Ovary (tissue), 10 donors: ENCODE measurements at places on chromosomes 13 and 19. TPM values are rescaled to one million over a fixed set of nuclear protein-coding genes. Genes with fewer than 3 reads are reported as not detected.

KLHL1 gene
- total RNA-seq, result not detected

DNA sequence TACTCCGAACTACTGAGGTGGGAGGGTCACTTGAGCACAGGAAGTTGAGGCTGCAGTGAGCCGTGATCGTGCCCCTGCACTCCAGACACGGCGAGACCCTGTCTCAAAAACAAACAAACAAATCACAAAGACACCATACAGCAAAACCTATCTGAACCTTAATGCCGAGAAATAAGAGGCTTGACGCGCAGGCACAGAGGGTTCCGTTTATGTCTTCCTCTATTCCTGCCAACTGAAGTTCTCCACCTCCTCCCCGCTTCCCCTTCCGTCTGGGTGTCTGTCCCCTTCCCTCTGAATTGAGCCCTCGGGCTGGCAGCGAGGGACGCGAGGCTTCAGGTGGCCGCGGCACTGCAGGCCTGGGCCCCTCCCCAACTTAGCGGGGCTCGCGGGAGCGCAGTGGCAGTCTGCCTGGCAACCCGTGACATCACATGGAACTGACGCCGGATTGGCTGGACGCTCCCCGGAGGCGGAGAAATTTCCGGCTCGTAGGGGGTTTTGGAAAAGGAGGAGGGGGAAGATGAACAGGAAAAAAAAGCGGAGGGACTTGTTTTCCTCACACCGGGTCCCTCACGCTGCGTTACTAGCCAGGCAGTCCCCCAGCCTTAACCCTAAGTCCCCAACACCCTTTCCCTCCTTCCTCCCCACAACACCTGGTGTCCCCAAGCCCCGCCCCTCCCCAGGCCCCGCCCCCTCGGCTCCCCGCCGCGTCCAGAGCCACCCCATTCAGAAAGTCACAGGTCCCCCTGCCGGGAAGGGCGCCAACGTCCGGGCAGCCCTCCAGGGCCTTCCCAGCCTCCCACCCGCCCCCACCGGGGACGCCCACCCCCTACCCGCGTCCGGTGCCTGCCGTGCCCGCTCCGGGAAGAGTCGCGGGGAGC, 1.1 kb upstream of the MYBPC2 start:
- no peaks in the 10 kb centered on the region for H3K36me3 ChIP-seq
- H3K27ac ChIP-seq, result no peak overlapping the region
- H3K4me3 ChIP-seq, result peak overlapping the region; percentile 40
- peaks cover 3% of the 10 kb centered on the region for H3K4me1 ChIP-seq
- H3K27me3 ChIP-seq, result no peaks in the 10 kb centered on the region

DNA sequence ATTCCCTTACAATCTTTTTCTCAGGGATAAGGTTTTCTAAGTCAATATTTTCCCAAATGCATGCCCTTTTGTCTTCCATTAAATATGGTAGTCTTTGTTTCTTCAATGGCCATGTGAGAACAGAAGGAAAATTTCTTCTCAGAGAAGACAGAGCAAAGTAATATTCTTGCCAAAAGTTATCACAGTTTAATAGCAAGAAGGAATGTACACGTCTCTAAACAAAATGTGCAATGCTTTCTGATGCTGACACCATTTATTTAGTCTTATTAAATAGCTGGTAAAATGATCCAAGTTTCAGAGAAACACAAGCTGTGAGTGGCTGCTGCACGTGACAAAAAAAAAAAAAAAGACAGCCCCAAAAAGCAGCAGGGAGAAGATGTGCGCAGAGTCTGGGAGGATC, 542.5 kb downstream of the GPC6 start:
- H3K27me3 ChIP-seq, result no peaks in the 10 kb centered on the region
- no peak for DNase-seq
- no peak overlapping the region for H3K27ac ChIP-seq
- peaks cover 12% of the 10 kb centered on the region for H3K4me1 ChIP-seq
- H3K36me3 ChIP-seq, result no peaks in the 10 kb centered on the region

DNA sequence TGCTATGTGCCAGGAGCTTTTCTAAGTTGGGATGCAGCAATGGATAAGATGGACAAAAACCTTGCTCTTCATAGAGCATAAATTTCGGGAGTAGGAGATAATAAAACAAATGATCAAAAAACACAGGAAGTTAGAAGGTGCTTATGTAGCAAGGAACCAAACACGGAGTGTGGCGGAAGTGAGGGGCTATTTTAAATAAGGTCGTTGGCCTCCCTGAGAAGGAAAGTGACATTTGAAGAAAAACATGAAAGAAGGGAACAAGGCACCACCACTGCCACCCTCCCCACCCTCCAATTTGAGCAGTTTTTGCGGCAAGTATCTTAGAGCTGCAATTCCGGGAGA, 3.2 kb upstream of the GSX1 start:
- H3K27ac ChIP-seq, result no peak overlapping the region
- no peaks in the 10 kb centered on the region for H3K36me3 ChIP-seq
- H3K4me1 ChIP-seq, result peaks cover 5% of the 10 kb centered on the region
- no peak overlapping the region for H3K4me3 ChIP-seq
- H3K27me3 ChIP-seq, result peaks cover 3% of the 10 kb centered on the region

GRCh38 chr13:40149611-40150274, 494.3 kb downstream of the COG6 start:
- H3K4me3 ChIP-seq, result no peak overlapping the region
- no peak overlapping the region for H3K27ac ChIP-seq
- H3K27me3 ChIP-seq, result no peaks in the 10 kb centered on the region
- DNase-seq, result peak; percentile 40
- H3K36me3 ChIP-seq, result no peaks in the 10 kb centered on the region

DNA sequence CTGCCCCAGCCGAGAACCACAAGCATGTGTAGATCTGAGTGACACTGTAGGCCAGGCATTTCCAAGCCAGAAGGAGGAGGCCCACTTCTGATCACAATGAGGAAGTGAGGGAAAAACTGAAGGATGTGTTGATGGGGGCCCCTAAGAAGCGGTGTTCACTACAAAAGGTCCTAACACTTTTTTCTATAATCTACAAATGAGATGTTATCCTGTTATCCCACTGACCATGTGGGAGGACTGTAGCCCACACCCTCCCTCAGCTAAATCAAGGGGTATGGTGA, 99.0 kb upstream of the MCF2L start:
- H3K27ac ChIP-seq, result no peak overlapping the region
- no peak overlapping the region for H3K4me3 ChIP-seq
- DNase-seq, result no peak
- H3K36me3 ChIP-seq, result no peaks in the 10 kb centered on the region

DNA sequence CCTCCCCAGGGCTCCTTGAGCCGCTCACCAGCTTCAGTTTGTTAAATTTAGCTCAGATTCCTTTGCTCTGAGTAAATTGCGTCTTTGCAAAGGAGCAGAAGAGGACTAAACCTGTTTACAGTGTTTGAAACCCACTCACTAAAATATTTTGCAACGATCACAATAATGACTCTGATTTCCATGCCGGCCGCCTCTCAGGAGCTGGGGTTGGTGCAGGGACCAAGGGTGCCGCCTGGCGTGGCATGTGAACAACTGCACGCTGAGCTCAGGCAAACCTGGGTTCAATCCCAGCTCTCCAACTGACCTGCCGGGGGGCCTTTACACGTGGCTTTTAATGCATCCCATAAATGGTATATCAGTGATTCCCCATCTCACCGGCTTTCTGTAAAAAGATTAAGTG, 68.7 kb upstream of the CACNA1A start:
- H3K4me3 ChIP-seq, result no peak overlapping the region
- H3K4me1 ChIP-seq, result no peaks in the 10 kb centered on the region
- no peaks in the 10 kb centered on the region for H3K27me3 ChIP-seq

GRCh38 chr19:18160493-18160970, 7.6 kb downstream of the PIK3R2 start:
- peaks cover 17% of the 10 kb centered on the region for H3K4me1 ChIP-seq
- H3K36me3 ChIP-seq, result no peaks in the 10 kb centered on the region
- peak overlapping the region; percentile 37 for H3K4me3 ChIP-seq
- DNase-seq, result no peak
- H3K27ac ChIP-seq, result peak overlapping the region; percentile 69

FCHO1 gene
- total RNA-seq, result 1.7 TPM

F2RL3 gene
- 0.92 TPM for total RNA-seq

SCN1B gene
- 13.0 TPM for total RNA-seq

DNA sequence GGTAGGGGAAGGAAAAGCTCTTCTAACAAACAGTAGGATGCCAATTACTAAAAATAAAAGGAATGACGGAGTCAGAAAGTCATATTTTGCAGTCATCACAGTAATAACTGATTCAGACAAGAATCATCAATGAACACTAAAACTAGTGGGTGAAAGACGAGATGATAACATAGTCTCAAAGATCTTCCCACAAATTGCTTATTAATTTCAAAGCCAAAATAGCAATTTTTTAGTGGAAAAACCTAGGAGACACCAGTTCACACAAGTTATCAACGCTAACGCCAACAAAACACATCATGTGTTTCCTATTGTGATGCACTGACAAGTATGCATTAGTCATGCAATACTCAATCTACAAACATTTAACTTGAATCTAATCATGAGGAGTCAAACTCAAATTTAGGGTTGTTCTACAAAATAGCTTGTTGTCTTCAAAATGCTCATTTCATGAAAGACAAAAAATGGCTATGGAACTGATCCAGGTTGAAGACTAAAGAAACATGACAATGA, 18.6 kb downstream of the ZNF233 start:
- DNase-seq, result no peak
- H3K36me3 ChIP-seq, result no peaks in the 10 kb centered on the region
- no peak overlapping the region for H3K27ac ChIP-seq
- no peaks in the 10 kb centered on the region for H3K4me1 ChIP-seq
- no peak overlapping the region for H3K4me3 ChIP-seq
- no peaks in the 10 kb centered on the region for H3K27me3 ChIP-seq

- no peaks in the 10 kb centered on the region for H3K27me3 ChIP-seq
- peaks cover 2% of the 10 kb centered on the region for H3K4me1 ChIP-seq
- no peaks in the 10 kb centered on the region for H3K36me3 ChIP-seq
- no peak overlapping the region for H3K4me3 ChIP-seq
- no peak for DNase-seq
- H3K27ac ChIP-seq, result no peak overlapping the region
Observed at GRCh38 chr13:98443329-98443728, 133.6 kb downstream of the STK24 start.
